ENCODE measurements at places on chromosomes 4 and X.

- no peak overlapping the region for H3K4me3 ChIP-seq
- no peaks in the 10 kb centered on the region for H3K27me3 ChIP-seq
- no peak for DNase-seq
- no peaks in the 10 kb centered on the region for H3K4me1 ChIP-seq
Measured at GRCh38 chrX:41824551-41824950, 98.8 kb downstream of the CASK start.

- no peak for DNase-seq
- H3K4me1 ChIP-seq: no peaks in the 10 kb centered on the region
- H3K27ac ChIP-seq: no peak overlapping the region
- no peaks in the 10 kb centered on the region for H3K27me3 ChIP-seq
- H3K4me3 ChIP-seq: no peak overlapping the region
Measured at GRCh38 chrX:54089191-54089590, 44.9 kb upstream of the PHF8 start.

- no peak overlapping the region for H3K27ac ChIP-seq
- no peaks in the 10 kb centered on the region for H3K36me3 ChIP-seq
- no peaks in the 10 kb centered on the region for H3K27me3 ChIP-seq
- H3K4me3 ChIP-seq: no peak overlapping the region
- DNase-seq: no peak
Measured at GRCh38 chrX:118189000-118189399, 72.4 kb upstream of the KLHL13 start.

DNA sequence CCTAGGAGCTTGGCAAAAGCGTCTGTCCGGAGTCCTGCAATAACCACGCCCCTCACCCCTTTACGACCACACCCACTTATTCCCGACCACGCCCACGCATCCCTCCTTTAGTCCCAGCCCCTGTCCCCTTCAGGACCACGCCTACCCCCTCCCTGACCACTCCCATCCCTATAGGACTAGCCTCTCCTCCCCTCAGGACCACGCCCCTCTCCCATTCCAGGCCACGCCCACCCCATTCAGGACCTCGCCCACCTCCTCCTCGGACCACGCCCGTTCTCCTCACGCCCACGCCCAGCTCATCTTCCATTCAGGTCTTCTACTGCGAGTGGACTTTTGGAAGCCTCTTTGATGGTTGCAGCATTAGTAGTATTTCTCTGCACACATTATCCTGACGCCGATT, 131.2 kb upstream of the STX18 start:
- no peak for DNase-seq
- no peak overlapping the region for H3K27ac ChIP-seq

DNA sequence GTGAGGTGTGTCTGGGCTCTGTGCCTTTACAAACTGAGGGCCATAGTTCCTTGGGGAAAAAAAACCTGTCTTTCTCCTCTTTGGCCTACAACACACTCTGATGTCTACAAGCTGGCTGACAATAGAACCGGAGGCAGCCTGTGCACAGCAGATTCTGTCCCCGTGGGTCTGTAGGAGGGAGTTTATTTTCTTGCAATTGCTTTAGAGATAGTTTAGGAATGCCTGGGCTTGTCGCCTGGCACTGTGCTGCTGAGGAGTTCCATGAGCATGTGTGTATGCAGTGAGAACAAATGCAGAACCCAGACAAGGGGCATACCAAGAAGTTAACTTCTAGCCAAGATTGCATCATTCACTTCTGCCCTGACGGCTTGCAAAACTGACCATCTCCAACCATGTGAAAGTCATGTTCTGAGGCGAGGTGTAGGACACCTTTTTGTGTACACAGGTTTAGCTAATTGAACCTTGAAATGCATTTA, 54.1 kb downstream of the CCNI start:
- no peak overlapping the region for H3K4me3 ChIP-seq
- no peak for DNase-seq
- H3K27me3 ChIP-seq: no peaks in the 10 kb centered on the region
- H3K36me3 ChIP-seq: peaks cover 4% of the 10 kb centered on the region
